ENCODE measurements at places on chromosomes 3 and 15.
A peak's percentile ranks its signal among the peaks of the same experiment; 100 is the strongest.

DNA sequence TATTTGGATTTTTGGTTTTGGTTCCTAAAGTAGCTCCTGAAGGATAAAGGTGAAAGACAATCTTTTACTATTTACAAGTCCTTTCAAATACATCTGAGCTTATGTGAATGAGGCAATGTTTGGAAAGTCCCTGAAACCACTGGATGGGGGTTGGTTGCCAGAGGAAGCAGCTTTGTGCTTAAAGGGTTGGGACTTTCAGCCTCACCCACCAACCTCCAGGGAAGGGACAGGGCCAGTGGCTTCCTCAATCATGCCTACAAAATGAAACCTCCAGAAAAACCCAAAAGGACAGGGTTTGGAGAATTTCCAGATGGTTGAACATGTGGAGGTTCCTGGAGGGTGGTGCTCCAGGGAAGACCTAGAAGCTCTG is 20.9 kb upstream of the ABHD17C start:
- DNase-seq, result no peak

- DNase-seq, result no peak
Measured at GRCh38 chr15:38470816-38471215, 16.9 kb downstream of the FAM98B start.

- no peak for DNase-seq
Measured at GRCh38 chr3:191170097-191170496, 28.9 kb upstream of the OSTN start.

- DNase-seq, result peak; percentile 3
Measured at GRCh38 chr3:156816091-156816793, 9.9 kb upstream of the LEKR1 start.

DNA sequence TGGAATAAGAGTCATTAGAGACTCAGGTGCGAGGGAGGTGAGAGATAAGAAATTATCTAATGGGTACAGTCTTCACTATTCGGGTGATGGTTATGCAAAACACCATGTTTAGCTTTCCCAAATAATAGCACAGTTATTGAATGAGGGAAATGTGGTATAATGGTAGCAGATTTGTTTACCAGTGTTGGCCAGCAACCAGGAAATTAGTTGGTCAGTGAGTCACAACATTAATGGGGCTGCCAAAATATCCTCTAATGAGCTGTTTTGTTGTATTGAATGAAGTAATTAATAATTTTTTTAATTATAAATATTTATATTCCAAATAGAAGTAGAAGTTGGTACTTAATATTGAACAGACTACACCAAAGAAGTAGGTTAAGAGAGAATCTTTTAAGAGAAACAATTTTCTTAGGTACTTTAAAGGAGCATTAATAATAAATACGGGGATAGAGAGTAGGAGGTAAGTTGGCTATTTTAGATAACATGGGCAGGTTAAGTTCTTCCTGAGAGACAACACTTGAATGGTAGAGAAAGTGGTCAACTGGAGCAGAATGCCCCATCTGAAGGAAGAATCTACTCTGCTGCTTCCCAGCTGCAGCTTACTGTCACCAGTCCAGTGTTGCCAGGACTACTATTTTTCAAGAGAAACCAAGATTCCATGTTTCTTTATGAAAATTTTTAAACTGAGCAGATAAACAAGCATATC is 218.8 kb downstream of the UBE2E2 start:
- no peak for DNase-seq

DNA sequence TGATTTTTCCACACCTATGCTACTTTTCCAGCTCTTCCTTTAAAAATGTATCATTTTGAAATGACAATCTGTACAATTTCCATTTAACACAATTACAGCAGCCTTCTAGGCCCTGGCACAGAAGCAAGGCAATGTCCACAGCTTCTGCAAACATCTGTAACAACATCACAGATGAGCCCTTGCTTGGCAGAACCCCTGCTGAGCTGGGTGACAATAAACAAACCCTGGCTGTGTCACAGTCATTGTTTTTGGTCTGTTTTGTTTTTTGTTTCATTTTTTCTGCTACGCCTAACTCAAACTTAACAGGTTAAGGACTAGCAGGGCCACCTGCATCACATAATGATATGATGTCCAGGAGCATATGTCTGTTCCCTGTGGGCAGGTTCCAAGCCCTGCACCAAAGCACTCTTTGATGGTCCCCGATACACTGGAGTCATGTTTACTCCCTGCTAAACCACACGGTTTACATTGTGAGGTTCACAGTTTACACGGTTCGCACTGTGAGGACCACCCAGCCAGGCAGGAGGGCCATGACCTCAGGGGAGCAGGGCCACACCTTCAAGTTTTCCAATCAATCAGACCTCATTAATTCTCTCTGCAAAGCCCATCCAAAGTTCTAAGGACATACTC is 186.8 kb upstream of the CHRNA7 start:
- no peak for DNase-seq

GRCh38 chr15:52005748-52006701 is 13.0 kb upstream of the MAPK6 start:
- no peak for DNase-seq

- DNase-seq, result no peak
Measured at GRCh38 chr3:194089357-194090177, 46.4 kb upstream of the HES1 start.

DNA sequence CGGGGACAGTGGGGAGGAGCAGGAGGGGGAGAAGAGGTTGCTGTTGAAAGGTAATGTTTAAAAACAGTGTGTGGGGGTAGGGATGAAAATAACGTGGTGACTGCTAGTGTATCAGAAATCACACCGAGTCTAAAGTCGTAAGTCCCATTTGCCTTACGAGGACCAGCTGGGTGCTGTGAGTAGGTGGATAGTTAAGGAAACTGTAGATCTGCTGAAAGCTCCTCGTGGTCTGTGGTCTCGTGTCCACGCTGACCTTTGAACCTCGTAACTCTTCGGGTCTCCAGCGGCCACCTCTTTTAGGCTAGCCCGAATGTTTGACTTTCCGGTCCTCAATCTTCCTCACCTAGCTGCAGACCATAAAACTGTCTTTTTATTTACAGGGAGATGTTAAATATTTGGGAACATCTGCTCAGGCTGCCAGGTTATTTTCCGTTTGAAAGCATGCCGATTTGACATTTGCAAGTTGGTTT is 29.3 kb upstream of the ST3GAL6 start:
- no peak for DNase-seq

- DNase-seq, result no peak
Measured at GRCh38 chr3:101890716-101891115, 41.4 kb downstream of the NFKBIZ start.

GRCh38 chr15:54011656-54012055 is 33.4 kb downstream of the UNC13C start:
- DNase-seq, result no peak

GRCh38 chr15:47586653-47587224 is 130.6 kb upstream of the SEMA6D start:
- no peak for DNase-seq

DNA sequence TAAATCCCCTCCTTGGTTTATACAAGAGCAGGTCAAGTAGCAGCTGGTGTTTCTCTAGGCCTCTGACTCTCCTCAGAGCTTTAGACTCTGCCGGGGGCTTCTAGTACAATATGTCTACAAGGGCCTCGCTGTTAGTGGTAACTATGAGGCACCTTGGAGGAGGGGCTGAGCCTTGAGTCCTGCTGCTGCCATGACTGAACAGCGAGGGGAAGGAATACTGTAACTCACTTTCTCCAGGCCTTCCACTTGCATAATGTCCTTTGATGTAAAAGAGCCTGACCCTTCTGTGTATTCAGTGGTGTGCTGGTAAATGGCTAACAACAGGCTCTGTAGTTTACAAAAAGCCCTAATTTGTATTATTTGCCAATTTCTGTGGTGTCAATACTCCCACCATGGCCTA is 27.8 kb downstream of the DRD3 start:
- no peak for DNase-seq

GRCh38 chr15:87860743-87861142 is 395.8 kb downstream of the NTRK3 start:
- DNase-seq, result no peak

DNA sequence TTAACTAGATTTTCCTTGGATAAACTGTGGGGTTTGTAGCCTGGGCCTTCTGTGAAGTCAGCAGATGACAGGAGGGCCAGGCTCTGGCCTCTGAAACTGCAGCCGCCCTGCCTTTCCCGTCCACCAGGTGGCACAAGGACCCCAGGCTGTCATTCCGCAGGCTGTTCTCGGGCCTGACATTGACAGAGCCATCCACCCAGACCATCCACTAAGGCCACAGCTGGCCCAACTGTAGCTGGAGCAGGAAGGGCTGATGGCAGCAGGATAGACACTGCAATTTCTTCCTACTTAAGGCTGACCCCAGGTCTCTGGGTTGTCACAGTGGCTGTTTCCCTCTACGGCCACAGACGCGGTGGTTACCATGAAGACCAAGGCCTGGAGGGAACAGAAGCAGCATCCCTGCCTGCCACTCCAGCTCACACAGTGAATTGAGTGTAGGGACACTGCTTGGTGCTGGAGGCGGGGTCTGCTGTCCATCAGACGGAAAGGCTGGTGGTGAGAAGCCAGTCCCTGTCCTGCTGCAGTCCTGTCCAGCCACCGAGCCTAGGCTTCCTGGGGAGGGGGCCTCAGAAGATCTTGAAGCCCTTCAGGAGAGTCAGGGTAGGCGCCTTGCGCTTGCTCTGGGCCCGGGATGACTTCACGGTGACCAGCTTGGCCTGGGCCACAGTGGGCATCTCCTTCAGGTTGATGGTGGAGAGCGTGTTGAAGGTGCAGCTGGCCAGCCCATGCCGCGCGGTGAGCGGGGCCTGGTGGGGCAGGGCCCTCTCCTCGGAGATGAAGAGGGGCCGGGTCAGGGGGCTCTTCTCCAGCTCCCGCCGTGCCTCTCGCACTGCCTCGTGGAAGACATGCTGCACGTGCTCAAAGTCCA is 9.4 kb downstream of the SLC51B start:
- peak; percentile 23 for DNase-seq

GRCh38 chr3:159923956-159924355 is 64.7 kb upstream of the IL12A start:
- no peak for DNase-seq

GRCh38 chr3:170438836-170439235 is 20.2 kb downstream of the CLDN11 start:
- DNase-seq, result no peak

DNA sequence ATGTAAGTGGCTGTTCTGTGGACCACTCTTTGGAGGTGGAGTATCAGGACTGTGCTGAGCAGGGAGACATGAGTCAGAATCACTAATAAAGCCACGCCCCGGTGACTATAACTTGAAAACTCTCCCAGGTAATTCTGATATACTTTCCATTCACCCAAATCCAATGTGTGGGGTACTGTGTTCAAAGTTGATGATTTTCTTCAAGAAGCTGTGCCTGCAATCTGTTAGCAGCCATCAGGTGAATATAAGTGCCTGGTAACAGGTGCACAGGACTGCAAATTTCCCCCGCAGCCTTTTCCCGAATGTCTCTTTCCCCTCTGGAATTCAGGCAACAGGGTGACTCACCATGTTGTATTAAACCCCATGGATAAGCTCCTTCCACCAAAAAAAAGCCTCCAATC is 17.0 kb downstream of the MAGI1 start:
- DNase-seq, result no peak

GRCh38 chr15:33114374-33114717 is 80.2 kb downstream of the FMN1 start:
- DNase-seq, result no peak

DNA sequence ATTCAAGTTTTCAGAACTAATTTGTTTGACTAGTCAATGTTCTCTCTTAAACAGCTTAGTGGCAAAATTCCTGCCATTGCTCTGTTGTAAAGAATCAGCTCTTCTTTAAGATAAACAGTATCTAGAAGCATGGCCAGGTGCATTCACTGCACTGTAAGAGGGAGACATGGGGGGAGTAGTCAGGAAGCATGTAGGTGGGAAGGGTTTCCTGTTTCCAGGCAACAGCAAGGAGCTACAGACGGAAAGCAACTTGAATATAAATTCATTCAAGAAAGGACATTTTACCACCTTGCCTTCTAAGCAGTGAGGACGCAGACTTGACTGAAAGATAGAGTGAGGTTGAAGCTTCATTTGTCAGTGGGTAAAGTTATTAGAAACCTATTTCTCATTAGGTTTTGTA is 55.3 kb downstream of the BBX start:
- no peak for DNase-seq

DNA sequence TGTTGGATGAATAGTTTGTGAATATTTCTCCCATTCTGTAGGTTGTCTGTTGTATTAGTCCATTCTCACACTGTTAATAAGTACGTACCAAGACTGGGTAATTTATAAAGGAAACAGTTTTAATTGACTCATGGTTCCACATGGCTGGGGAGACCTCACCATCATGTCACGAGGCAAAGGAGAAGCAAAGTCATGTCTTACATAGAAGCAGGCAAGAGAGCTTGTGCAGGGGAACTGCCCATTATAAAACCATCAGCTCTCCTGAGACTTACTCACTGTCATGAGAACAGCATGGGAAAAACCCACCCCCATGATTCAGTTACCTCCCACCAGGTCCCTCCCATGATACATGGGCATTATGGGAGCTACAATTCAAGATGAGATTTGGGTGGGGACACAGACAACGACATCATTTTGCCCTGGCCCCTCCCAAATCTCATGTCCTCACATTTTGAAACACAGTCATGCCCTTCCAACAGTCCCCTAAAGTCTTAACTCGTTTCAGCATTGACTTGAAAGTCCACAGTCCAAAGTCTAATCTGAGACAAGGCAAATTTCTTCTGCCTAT is 133.2 kb downstream of the LMLN start:
- no peak for DNase-seq

- DNase-seq, result no peak
Measured at GRCh38 chr15:72285402-72285801, 13.0 kb upstream of the PARP6 start.

- no peak for DNase-seq
Measured at GRCh38 chr3:57818772-57819171, 62.7 kb downstream of the SLMAP start.

DNA sequence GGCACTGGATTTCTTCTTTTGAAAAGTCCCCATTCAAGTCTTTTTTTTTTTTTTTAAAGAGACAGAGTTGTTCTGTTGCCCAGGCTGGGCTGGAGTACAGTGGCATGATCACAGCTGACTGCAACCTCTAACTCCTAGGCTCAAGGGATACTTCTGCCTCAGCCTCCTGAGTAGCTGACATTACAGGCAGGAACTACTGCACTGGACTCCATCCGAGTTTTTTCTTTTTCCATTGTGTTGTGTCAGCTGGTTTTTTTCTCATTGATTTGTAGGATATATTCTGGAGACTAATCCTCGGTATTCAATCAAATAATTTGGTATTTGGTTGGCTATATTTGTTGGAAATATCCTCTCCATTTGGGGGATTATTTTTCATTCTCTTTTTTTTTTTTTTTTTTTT is 11.8 kb downstream of the POLR2M start:
- DNase-seq, result no peak

DNA sequence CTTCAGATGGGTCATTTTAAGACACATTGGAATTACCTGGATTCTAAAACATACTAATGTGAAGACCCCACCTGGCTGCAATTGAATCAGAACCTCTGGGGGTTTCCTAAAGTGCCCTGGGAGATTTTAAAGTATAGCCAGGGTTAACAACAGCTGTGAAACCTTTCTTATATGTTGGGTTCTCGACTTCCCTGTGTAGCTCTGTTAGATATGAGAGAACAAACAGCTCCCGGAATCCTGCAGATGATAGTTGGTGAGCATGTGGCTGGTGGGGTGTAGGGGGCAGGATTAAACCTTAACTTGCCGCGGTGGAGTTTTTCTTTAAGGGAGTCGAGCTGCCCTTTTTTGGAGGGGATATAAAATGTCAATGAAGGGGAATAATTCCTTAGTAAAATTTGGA is 12.1 kb downstream of the PLCL2 start:
- no peak for DNase-seq

GRCh38 chr15:64430000-64430735 is 30.2 kb upstream of the ZNF609 start:
- DNase-seq, result peak; percentile 2

- DNase-seq, result no peak
Measured at GRCh38 chr3:67617518-67617917, 36.9 kb downstream of the SUCLG2 start.

All from stimulated activated CD8-positive, alpha-beta memory T cell treated with anti-CD3 and anti-CD28 coated beads, Interleukin-2, amount 100 ng/mL, for 1 hour (primary cell).